ENCODE measurements at places on chromosomes 16 and 17.
A peak's percentile ranks its signal among the peaks of the same experiment; 100 is the strongest.

DNA sequence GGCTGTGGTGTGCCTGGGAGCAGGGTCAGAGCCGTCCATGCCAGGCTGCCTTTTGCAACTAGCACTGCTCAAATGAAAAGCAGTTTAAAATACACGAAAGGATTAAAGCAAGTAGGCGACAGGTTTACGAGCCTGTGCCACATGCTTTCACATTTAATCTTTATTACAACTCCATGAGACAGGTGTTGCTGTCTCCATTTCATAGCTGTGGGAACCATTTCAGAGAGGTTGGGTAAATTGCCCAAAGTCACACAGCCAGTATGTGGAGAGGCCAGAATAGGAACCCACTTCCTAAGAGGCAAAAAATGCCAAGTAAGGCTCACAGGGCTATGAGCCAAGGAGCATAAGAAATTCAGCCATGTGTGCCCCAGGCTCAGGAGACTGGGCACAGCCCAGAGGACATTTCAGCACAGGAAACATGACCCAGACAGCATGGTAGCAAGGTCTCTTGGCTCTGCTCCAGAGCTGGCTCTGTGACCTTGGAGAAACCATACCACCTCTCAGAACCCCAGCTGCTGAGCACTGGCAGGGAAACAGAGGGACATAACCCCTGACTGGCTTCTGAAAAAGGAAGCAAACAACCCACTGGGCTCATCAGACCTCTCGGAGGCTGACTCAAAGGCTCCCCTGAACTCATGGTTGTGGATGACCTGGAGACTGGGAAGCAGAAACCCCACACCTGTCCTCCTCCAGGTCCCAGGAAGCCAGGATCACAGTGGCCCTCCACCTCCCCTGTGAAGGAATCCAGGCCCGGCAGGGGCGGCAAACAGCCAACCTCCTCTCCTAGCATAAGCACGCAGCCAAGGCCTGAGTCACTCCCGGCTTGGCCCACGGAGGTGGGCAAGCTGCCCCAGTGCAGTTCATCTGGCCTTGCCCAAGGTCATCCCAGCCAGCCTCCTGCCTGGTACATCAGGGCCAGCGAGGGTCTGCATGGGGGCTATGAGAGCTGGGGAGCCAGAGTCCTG is 40.3 kb upstream of the MRPS23 start:
- peak; percentile 70 for DNase-seq

DNA sequence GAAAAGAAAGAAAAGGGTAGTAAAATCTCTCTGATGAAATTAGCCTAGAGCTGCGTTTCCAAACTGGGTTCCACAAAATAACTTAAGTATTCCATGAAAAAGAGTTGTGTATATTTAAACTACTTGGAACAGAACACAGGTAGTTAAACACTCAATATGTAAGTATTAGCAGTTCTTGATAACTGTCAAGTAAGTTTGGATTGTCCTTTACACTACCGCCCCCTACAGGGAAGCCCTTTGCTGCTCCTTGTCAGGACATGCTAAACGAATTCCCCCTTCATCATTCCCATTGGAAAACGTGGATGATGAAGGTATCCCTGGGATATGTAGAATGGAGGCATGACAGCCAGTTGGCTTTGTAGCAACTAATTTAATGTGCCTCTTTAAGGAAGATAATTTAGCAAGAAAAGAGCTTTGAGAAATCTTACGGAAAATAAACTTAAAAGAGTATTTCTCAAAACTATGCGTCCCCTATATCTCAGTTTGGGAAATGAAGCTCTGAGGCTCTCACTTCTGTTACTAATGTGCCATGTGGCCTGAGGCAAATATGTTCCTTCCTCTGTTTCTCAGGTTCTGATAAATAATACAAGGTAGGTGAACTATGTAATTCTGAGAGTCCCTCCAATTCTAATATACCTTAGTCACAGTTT is 18.8 kb downstream of the NCBP3 start:
- DNase-seq = no peak

DNA sequence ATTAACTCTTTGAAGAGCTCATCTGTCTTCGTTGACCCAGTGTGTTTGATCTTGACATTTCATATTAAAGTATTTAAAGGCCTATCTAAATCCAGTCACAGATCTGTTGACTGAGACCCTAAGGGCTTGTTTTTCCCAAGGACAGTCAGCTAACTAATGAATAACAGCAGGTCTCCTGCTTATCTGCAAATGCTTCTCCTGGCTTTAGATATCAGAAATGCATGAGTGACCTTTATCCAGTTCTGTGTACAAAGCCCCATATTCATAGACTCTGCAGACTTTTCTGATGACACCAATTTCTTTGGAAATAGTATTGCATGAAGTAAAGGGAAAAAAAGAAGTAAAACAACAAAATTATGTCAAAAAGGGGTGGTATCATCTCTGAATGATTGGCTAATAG is 70.3 kb downstream of the YPEL2 start:
- DNase-seq = no peak

- no peak for DNase-seq
Observed at GRCh38 chr16:17970816-17971331, 365.7 kb downstream of the NPIPA8 start.

- no peak for DNase-seq
Observed at GRCh38 chr17:9936095-9936494, 31.0 kb upstream of the RCVRN start.

DNA sequence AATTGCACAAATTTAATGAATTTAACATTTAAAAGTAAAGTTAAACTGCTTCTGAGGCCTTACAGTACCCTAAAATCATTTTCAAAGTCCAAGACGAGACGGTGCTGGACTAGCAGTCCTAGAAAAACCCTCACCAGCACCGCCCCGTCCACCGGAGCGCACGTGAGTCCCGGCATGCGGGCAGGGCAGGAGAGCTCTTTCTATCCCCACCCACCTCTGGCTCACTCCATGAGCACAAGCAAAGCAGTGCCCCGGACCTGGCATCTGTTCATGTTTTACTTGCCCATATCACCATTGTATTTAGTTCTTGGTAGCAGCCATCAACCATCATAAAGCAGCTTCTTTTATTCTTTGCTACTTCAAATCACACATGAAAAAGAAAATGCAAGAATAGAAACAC is 41.7 kb downstream of the ANKRD11 start:
- peak; percentile 72 for DNase-seq
